ENCODE measurements at places on chromosomes 1 and 21.

DNA sequence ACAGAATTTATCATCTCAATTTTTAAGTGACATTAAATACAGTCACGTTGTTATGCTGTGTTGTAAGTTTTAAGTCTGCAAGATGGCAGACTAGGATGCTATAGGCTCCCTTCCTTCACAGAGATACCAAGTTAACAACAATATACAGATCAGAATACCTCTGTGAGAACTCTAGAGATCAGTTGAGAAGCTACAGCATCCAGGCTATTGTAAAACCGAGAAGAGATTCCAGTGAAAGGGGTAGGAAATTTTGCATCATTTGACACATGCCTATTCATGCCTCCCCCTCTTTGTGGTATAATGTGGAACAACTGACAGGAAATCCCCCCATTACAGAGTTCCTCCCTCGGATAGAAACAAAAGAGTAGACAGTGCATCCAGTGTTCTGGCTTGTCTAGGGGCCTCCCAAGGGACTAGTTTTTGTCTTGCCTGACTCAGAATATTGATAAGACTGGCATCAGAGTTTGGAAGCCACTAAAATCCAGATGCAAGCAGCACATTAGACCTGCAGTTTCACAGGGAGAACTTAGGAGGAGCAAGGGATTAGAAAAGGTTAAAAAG, 80.6 kb downstream of the LBR start:
- DNase-seq: no peak

- no peak for DNase-seq
These were observed 7.8 kb upstream of the ACTRT2 start for GRCh38 chr1:3013371-3014049.

- DNase-seq: no peak
These were observed 76.8 kb upstream of the SOX13 start for GRCh38 chr1:203996126-203996525.

- DNase-seq: peak; percentile 42
These were observed 80.5 kb upstream of the SOX13 start for GRCh38 chr1:203992440-203992839.

- no peak for DNase-seq
These were observed 159.7 kb downstream of the PTGER3 start for GRCh38 chr1:70887936-70888335.

DNA sequence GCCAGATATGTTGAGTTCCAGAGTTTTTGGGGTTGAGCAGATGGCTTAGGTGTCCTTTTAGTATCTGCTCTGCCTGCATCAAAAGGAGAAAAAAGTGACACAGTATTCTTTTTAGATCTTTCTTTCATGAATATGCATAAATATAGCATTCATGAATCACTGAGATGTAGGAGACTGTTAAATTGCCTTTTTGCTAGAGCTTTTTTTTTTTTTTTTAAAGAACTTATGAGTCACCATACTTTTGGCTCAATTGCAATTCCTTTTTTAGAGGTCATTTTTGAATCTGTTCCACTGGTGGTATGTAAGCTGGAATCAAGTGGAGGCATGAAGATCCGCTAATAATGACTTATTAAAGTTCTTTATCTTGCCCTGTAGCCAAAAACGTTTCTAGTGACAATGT, 480.9 kb upstream of the ZRANB2 start:
- peak; percentile 10 for DNase-seq

DNA sequence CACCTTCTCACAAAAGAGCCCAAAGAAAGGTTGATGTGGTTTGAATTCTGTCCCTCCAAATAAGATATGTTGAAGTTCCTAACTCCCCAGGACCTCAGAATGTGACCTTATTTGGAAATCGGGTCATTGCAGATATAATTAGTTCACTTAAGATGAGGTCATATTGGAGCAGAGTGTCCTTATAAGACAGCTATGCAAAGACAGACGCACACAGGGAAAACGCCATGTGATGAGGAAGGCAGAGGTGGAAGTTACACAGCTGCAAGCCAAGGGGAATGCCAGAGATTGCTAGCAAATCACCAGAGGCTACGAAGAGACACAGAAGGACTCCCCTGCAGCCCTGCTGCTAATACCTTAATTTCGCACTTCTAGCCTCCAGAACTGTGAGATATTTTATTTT, 5.2 kb upstream of the ABCB10 start:
- peak; percentile 39 for DNase-seq

GRCh38 chr1:74003806-74004205, 194.2 kb downstream of the LRRIQ3 start:
- DNase-seq: no peak

DNA sequence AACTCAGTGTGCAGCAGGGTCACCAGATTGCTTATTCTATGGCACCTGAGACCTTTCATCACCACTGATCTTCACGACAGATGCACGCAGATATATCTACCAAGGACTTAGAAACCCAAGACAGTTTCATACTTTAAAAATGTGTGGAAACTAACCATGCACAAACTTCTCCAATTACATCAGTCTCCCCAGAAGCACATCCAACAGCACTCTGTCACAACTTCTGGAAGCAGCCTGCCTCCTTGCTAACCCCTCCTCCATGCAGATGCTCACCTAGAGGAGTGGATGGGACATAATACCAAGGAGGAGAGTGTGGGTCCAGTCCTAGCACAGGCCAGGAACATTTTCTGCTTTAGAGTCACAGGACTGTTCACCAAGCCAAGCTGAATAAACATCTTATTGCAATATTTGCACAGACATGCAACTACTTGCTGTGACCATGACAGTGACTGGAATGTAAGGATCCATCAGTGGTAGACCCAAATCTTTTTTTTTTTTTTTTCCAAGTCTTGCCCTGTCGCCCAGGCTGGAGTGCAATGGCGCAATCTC, 69.4 kb downstream of the HIVEP3 start:
- no peak for DNase-seq

- no peak for DNase-seq
These were observed 28.7 kb downstream of the PTGFR start for GRCh38 chr1:78519446-78519845.

GRCh38 chr1:225819346-225820192, 9.6 kb downstream of the EPHX1 start:
- peak; percentile 13 for DNase-seq

- peak; percentile 9 for DNase-seq
These were observed 1067.9 kb downstream of the TTLL7 start for GRCh38 chr1:82931006-82931405.

DNA sequence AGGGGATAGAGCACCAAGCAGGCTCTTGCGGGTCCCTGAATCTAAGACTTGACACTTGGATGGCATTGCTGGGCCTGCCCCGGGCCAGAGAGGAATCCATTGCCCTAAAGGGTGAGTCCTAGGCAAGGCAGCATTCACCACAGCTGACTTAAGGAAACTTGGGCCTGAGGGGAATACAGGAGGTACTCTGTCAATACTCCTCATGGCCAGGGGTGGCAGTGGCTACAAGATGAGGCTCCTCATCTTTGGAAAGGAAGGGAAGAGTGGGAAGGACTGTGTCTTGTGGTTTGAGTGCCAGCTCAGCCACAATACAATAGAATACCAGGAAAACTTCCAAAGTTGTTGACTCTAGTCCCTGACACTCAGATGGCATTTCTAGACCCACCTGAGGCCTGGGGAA, 5.1 kb downstream of the KRTAP22-1 start:
- DNase-seq: no peak

DNA sequence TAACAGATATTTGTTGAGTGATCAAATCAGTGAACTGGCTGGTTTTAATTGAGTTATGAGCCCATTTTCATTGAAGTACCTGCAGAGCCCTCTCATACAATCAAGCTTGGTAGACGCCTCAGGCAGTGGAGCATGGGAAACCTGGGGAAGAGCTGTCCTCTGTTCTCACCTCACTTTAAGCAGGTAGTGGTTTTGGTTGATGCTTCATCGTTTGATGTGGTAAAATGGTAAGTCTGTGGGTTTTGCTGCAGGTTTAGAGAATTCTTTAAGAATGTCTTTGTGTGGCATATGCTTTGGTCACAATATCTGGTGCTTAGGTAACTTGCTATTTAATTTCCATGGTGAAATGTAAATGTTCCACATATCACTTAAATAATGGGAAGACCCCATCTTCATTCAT, 10.0 kb downstream of the LAMC1 start:
- peak; percentile 85 for DNase-seq

- no peak for DNase-seq
These were observed 4.9 kb upstream of the COL6A2 start for GRCh38 chr21:46092811-46093667.

DNA sequence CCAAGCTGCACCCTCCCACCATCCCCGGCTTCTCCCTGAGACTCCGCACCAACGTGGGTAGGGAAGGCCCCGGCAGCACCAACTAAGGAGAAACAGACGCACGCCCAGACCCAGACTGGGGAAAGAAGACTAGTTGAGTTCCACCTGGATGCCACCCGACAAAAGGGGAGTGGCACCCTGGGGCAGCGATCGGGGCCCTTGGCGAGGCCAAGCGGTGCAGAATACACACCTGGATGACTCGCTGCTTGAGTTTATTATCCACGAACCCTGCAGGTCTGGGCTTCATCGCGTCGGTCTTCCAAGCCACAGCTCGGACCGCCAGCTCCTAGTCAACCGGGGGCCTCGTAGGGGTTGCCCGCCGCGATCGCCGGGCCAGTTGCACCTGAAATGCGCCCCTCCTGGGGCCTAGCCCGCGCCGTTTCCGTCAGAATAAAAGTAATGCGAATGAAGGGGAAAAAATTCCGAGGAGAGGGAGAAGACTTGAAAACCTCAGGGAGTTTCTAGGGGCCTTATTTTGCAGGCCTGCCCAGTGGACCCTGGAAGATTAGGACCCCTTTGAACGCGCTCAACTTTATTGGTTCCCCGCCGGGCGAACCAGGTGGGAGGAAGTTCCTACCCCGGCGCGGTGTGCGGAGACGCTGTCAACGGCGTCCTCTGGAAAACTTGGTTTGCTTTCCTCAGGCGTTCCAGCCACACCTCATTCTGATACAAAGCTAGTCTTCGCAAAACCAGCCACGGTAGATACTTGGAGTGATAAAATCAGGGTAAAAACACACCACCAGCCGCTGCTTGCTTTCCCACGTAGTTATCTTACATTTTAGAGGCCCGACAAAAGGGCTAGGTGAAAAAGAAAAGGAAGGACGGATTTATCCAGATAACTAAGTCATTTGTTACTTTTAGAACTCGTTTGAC, at the start of gene NVL:
TSS of gene NVL (minus strand) at position 331 of the 912 bp plus-strand sequence. CDS start at position 286, 45 bp downstream.
- peak; percentile 92 for DNase-seq

GRCh38 chr21:38984982-38985567, 179.3 kb downstream of the ETS2 start:
- DNase-seq: no peak

DNA sequence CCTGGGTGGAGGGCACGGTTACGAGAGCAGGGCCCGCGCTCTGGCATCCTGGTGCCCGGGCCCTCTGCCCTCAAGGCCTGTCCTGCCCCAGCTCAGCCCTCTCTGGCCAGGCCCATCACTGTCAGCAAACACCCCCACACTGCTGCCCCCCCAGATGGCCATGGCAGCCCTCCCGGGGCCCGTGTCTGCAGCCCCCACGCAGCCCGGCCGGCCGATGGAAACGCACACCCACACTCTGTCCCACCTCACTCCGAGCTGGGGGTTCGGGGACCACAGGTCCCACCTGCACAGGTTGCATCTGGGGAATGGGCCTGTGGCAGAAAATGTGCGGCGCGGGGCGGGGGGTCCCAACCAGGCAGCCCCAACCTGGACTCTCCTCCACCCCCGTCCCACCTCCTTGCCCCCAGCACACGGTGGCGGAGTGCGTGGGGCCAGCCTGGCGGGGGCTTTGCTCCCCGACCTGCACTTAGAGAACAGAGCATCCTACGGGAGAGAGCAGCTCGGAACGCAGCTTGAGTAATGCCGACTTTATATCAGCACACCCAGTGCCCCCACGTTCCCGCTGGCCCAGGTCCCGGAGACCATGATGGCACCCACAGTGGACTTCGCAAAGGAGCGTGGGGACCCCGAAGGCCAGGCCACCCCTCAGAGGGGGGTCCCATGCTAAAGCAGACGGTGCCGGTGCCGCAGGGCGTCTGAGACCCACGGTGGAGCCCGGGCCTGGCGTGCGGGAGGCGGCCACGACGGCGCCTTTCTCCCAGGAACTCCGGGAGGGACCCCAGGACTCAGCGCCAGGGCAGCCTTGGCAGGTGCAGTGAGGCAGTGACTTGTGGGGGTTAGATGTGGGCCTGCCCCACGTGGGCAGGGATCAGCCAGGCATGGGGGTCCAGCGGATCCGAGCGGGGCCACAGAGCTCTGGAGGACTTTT, 7.5 kb upstream of the RNF223 start:
- DNase-seq: no peak

- DNase-seq: no peak
These were observed 1.2 kb upstream of the MROH7 start for GRCh38 chr1:54640361-54640760.

GRCh38 chr1:224565186-224565585, 50.9 kb upstream of the CNIH3 start:
- DNase-seq: peak; percentile 91

GRCh38 chr1:185541871-185542301, 192.3 kb upstream of the HMCN1 start:
- DNase-seq: peak; percentile 28

GRCh38 chr1:101247404-101248287, 10.8 kb downstream of the S1PR1 start:
- DNase-seq: peak; percentile 29

DNA sequence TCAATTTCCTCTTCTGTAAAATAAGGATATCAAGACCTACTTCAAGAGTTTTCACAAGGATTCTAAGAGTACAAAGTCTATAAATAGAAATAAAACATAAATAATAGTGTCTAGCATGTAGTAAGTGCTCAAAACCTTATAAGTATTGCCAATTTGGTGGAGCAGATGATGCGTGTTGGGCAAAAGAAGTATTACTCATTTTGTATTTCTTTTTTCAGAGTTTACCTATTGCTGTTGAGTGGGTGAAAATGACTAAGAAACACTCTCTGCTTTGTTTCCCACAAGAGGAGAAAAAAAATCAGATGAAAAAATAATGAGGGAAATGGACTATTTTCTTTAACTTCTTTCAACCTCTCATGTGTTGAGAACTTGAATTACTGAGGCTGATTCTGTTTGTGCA, 103.3 kb upstream of the KCNK2 start:
- DNase-seq: no peak

GRCh38 chr1:31054349-31054748, 11.2 kb downstream of the PUM1 start:
- DNase-seq: no peak

DNA sequence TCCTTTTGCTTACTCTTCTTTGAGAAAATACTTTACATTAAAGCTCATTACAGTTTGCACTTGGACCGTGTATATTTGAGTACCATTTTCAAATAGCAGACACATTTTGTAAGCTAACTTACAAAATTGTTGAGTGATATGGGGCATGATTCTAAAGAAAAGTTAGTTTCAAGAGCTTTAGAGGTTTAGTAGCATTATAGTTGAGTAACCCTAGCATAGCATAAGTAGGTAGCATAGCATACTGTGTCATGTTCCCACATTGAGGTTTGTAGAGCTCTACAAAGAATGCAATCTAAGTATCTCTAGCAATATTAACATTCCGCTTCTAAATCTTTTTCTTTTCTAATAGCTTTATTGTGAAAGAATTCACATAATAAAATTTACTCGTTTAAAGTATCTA, 92.0 kb downstream of the ITSN1 start:
- DNase-seq: no peak

GRCh38 chr1:148317288-148317985, 165.4 kb upstream of the NBPF11 start:
- no peak for DNase-seq

Measured in kidney tubule cell (primary cell).